ENCODE measurements at places on chromosomes 2 and 18.

DNA sequence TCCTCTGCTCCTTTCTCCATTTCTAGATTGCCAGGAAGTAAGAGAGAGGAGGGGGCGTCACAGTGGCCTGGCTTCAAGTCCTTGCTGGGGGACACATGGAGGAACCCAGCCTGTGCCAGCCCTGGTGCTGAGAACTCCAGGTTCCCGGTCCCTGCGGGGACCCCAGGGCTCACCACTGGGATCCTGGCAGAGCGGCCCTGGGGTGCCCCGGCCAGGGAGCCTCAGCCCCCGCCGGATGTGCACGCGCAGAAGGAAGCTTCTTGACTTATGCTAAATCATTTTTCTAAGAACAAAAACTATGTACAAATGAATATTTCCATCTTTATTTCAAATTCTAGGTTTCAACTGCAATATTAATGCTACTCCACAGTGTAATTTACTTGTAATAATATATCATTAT is 82.6 kb upstream of the SP3 start:
- no peak for DNase-seq

DNA sequence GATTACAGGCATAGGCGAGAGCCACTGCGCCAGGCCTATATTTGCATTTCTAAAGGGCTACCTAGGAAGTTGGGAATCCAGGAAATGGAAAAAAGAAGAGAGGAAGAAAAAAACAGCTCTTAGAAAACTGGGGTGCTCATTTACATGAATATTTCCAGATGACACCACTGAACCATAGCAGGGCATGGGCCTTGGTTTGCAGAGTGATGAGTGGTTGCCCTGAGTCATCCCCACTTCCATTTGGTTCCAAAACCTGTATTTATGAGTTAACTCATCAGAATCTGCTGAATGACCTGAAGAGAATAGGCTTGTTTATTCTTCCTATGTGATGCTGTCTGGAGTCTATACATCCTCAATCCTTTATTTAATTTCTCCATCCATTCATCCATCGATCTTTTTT is 36.2 kb downstream of the EHD3 start:
- no peak for DNase-seq

GRCh38 chr2:204492417-204492816 is 52.9 kb upstream of the PARD3B start:
- no peak for DNase-seq

- no peak for DNase-seq
Measured at GRCh38 chr2:237886685-237887481, 27.5 kb downstream of the RAMP1 start.

GRCh38 chr2:17257189-17257909 is 260.9 kb downstream of the RAD51AP2 start:
- DNase-seq: no peak

DNA sequence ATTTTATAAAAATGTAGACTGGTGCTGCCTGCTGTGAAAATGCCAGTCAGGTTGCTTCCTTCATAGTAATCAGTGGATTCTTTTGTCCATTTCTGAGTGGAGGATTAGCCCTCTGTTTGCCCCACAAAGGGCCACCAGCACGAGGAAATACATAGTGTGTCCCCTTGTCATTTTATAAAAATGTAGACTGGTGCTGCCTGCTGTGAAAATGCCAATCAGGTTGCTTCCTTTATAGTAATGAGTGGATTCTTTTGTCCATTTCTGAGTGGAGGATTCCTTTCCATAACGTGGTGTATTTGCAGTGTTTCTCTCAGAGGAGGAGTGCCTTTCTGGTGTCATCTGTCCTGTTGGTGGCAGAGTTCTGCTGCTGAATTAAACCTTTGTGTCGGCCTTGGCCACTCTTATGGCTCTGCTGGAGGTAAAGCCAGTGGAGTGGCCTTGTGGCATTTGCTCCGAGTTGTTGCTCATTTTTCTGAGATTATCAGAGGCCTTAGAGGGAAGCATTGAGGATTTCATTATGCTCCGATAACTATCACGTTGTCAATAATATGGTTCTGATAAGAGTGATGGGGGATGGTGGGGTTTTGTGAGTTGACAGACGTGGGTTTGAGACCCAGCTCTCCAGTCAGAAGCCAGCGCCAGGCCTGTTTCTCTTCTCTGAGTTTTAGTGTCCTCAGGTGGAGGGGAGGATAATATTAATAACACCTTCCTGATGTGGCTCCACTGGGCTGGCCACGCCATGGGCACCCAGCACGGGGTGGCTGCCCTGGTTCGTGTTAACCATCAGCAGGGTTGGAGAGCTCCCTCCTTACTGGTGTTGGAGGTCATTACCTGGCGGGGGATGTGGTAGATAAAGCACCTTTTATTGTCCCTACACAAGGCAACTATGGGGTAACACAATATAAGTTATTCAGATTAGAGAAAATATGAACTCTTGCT is 96.6 kb downstream of the NEDD4L start:
- no peak for DNase-seq

DNA sequence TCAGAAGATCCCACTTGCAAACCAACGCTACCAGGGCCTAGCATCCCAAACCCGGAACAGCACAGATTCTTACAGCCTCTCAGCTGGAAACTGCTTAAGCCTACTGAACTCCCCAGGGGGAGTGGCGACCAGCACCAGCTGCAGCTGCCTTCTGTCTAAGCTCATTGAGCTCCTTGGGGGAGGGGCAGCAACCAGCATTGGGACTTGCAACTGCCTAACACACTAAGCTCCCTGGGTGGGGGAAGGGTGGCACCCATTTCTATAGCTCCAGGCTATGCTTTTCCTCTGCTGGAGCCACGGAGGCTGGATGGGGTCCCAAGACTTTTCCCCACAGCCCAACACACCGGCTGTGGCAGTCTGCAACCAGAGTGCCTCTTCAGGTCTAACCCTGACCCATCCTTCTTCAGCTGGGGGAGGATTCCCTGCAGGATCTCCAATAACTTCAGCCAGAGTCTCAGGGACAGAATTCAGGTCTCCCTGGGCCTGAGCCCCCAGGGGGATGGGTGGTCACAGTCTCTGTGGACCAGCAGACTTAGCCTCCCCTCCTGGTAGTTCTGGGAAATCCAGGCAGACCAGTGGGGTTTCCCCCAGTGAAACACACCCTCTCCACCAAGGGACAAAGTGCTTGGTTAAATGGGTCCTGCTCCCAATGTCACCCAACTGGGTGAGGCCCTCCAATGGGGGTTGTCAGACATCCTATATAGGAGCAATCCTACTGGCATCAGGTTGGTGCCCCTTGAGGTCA is 45.9 kb upstream of the ITGA4 start:
- DNase-seq: no peak

GRCh38 chr2:8851811-8852560 is 14.6 kb upstream of the KIDINS220 start:
- no peak for DNase-seq

- no peak for DNase-seq
Measured at GRCh38 chr2:8437228-8437948, 244.5 kb upstream of the ID2 start.

- no peak for DNase-seq
Measured at GRCh38 chr2:105570757-105571156, 171.9 kb upstream of the FHL2 start.

DNA sequence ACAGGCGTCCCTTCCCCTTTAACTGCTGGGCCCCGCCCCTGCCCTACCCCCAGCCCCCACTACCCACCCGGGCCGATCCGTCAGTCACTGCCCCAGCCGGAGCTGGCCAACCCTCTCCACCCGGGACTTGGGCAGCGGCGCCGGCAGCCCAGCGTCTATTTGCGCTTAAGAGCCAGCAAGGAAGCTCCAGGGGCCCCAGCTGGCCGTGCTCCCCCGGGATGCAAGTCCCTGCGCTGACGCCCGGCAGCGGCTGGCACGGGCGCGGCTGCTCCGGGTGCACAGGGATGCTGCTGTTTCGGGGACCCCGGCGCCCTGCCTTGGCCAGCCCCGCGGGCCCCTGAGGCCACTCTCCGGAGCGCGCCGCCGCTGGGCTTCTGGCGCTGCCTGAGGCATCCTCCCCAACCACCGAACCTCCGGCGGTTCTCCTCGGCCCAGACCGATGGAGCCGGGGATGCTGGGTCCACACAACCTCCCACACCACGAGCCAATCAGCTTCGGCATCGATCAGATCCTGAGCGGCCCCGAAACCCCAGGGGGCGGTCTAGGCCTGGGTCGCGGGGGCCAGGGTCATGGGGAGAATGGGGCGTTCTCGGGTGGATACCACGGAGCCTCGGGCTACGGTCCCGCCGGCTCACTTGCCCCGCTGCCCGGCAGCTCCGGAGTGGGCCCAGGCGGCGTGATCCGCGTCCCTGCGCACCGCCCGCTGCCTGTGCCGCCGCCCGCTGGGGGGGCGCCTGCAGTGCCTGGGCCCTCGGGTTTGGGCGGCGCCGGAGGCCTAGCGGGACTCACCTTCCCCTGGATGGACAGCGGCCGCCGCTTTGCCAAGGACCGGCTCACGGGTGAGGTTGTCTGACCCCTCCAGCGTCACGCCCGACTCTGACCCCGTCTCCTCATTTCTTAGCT is at the start of gene TLX2:
TSS of gene TLX2 (plus strand) at position 83 of the 903 bp plus-strand sequence. CDS start at position 440, 357 bp downstream.
- no peak for DNase-seq

DNA sequence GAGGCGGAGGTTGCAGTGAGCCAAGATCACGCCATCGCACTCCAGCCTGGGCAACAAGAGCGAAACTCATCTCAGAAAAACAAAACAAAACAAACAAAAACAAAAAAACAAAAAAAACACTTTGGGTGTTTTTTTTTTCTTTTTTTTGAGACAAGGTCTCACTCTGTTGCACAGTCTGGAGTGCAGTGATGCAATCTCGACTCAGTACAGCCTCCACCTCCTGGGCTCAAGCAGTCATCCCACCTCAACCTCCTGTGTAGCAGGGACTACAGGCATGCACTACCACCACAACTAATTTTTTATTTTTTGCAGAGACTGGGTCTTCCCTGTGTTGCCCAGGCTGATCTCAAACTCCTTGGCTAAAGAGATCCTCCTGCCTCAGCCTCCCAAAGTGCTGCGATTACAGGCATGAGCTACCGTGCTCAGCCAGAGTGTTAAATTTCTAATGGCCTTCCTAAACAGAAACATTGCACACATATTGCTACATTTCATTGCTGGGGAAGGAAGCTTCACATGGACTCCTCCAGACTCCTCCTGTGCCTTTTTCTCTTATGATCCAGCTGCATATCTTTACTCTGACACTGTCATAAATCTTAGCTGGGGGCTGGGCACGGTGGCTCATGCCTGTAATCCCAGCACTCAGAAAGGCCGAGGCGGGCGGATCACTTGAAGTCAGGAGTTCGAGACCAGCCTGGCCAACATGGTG is 19.7 kb downstream of the STARD7 start:
- DNase-seq: no peak

DNA sequence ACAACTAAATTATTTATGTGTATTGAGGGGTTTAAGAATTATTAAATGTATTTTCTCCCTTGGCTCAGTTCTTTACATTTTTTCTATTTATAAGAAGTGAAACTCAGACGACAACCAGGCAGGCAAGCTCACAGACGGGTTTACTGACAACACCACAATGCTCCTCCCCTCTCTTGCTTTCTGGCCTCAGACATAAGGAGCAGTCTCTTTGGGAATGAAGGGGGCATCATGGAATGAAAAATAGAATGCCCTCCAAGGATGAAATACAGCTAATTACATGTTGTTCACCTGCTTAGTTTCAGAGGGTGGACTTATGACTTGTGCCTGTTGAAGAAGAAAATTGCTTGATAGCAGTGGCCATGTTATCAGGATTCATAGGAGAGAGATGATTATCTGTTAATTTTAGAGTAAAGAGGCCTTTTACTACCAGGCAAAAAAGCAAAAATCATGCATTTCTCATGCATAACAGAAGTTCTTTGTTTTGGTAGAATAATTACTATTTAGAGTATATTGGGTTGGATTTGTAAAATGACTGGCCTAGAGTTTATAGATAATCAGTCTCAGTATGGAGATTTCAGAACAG is 172.1 kb upstream of the LRRTM1 start:
- DNase-seq: no peak
